Fibroblast of skin of scalp (primary cell): ENCODE measurements at places on chromosomes 1 and 21.

- peak; percentile 69 for DNase-seq
Observed at GRCh38 chr1:22978299-22978698, 5.6 kb upstream of the LACTBL1 start.

DNA sequence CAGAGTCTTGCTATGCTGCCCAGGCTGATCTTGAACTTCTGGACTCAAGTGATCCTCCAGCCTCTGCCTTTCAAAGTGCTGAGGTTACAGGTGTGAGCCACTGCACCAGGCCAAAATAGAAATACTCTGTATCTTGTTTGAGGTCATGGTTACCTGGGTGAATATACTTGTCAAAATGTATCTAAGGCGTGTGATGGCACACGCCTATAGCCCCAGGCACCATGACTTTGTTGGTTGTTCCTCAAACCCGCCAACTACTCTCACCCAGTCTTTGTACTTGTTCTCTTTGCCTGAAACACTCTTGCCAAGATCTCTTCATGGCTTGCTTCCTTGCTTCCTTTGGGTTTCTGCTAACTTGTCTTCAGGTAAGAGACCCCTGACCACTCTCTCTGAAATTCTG lies 38.0 kb upstream of the RGS5 start:
- DNase-seq, result no peak

DNA sequence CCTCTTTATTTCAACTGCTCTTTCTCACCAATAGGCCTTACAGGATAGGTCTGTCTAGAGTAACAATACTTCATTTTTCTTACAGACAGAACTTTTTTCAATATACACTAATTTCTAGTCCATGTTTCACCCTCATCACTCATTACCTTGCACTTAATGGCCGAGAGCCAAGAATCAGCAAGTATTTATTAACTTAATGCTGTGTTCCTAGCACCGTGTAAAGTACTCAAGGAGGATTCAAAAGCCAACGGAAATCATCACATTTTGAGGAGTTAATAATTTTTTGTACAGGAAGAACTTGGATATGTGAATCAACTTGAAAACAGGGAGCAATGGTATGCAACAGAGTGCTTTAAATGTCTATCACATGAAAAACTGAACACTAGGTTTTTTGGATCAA lies 102.0 kb downstream of the PTPN14 start:
- DNase-seq, result no peak

GRCh38 chr1:97942161-97943123 lies 21.6 kb upstream of the DPYD start:
- DNase-seq, result no peak

DNA sequence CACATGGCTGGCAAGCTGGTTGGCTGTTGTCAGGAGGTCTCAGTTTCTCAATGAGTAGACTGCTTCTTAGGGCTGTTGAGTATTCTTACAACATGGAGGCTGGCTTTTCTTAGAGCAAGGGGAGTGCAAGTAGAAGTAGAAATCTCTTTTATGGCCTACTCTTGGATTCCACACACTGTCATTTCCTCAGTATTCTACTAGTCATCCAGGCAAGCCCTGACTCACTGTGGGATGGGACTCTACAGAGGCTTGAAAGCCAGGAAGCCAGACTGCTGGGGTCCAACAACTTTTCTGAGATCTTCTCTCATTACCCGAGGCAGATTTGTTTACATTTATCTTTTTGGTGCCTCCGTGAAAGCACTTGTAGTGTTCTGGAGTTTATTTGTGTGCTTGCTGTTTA lies 196.2 kb upstream of the APP start:
- peak; percentile 20 for DNase-seq

DNA sequence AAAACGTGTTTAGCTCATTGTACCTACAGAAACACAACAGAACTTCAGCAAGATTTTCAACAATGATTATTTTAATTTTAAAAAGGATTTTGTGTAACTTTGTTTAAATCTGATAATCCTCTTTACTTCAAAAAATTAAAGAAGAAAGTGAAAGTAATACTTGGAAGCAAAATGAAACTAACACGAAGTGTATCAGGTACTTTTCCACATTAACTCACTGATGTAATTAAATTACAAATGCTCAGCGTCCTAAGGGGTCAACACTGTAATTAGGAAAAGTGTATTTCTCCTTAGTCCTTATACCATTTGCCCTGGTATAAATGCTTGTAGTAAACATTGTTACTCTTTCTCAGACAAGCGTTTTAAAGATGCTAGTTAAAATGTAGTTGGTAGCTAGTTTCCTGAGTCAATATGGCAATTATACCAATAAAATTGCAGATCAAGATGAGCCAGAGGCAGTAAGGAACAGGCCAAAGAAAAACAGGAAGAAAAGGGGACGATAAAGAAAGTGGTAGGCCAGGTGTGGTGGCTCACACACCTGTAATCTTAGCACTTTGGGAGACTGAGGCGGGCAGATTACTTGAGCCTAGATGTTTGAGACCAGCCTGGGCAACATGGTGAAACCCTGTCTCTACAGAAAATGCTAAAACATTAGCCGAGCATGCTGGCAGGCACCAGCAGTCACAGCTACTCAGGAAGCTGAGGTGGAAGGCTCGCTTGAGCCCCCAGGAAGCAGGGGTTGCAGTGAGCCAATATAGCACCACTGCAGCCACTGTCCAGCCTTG lies 553.0 kb downstream of the SMYD3 start:
- no peak for DNase-seq

DNA sequence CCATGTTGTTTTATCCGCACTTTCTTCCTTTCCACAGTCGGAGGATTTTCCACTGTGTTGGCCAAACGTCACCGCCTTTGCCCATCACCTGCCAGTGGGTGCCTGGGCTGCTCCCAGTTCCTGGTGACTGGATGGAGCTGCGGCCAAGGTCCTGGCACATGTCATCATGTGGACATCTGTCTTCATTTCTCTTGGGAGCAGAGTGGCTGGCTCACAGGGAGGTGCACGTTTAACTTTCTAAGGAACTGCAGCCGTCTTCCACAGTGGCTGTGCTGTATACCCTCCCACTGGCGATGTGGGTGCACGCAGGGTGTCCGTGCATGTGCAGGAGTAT lies 19.5 kb upstream of the RNF223 start:
- no peak for DNase-seq

DNA sequence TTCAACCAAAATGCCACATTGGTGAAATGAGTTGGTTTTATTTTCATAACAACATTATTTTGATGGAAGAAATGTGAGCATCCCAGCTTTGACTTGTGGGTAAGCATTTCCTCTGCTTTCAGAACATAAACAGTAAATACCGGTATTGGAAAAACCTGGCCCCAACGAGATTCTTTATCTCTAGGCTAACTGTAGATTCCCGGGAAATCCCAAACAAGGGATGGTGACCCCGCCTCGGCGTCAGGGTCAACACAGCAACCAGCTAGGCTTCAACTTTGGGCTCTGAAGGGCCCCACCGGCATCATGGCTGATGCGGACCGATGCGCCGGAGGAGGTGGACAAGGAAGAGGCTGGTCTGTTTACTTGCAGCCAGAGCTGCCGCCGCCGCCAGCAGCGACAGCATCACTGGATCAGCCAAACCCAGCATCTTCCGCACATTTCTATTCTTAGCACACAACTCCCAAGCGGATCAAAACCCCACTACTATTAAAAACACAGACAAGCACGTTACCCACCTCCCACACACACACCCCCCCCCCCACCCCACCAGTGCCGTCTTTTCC lies 1.1 kb downstream of the AKT3 start:
- DNase-seq, result peak; percentile 73

DNA sequence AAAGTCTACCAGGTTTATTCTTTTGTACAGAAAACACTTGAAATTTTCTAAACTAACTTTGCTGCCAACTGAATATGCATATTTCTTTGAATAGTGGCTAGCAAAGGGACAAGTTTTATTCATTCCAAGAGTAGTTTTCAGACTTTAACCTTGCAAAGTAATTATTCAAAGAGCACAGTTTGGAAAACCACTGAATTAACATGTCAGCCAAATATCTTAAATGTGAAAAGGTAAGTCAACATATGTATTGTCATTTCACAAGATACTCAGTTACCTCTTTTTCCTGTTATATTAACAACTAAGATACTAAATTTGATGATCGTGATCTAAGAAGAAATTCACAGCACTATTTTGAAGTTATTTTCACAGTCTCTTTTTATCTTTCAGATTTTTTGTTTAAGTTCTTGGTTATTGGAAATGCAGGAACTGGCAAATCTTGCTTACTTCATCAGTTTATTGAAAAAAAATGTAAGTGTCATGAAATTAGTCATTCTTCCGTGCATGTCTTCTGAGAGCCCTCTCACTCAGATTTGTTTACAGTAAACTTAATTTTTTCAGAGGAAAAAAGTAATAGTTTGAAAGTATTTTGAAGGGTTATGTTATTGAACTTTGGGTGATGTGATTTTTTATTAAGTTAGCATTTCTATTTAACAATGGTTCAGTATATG lies 15.3 kb downstream of the RAB4A start:
- no peak for DNase-seq

GRCh38 chr1:182185842-182186756 lies 124.6 kb upstream of the ZNF648 start:
- DNase-seq, result peak; percentile 80

GRCh38 chr1:64112281-64112680 lies 91.1 kb upstream of the UBE2U start:
- peak; percentile 80 for DNase-seq

GRCh38 chr1:226325178-226325577 lies 16.2 kb upstream of the LIN9 start:
- DNase-seq, result peak; percentile 21

GRCh38 chr1:183844806-183845205 lies 39.9 kb downstream of the RGL1 start:
- no peak for DNase-seq
